ENCODE measurements at places on chromosomes 5 and 9.

DNA sequence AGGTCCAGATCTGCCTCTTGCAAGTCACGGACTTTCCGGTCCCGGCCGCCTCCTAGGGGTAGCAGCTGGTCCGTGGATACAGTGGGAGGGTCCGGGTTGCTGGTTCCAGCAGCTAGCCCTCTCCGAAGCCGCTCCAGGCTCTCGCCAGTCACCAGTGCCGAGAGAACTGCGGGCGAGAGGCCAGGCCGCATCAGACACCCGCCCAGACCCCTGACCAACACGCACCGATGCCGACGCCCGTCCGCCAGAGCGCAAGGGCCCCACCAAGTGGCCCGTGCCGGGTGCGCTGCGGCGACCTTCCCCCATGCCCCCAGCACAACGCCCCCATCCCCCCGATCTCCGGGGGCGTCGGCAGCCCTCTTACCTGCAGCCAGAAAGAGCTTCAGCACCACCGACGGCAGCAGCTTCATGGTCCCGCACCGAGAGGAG is 470 bp downstream of the HBEGF start:
- DNase-seq: no peak

GRCh38 chr5:53482717-53483638 is 2.5 kb downstream of the FST start:
- peak; percentile 62 for DNase-seq

- no peak for DNase-seq
These were observed 8.3 kb downstream of the FABP6 start for GRCh38 chr5:160237571-160238093.

DNA sequence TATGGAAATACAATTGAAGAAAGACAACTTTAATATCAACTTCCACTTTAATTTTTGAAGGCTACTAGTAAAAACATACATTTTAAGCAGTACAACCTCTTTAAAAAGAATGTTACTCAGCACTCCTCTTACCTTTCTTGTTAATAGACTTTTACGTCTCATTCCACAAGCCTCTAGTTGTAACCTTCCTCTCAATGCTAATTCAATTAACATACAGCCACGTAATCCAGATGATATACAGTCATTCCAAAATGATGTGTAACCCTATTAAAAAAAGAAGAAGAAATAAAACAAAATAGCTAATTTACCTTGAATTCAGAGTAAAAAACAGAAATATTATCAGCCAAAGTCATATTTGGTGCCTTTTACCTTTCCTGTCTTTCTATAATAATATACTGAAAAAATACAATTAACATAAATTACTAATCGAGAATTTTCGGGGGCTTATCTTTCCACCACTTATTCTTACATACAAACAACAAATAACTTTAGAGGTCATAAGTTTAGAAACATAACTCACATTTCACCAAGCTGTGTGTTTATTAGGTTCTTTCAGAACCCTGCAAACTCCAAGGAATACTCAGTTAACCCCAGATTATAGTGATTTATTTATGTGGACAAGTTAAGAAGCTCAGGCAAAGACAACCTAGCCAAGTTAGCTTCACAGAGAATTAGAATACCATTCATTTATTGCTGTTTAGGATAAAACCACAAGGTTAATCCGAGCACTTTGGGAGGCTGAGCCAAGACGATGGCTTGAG is 30.3 kb downstream of the GOLPH3 start:
- DNase-seq: no peak

DNA sequence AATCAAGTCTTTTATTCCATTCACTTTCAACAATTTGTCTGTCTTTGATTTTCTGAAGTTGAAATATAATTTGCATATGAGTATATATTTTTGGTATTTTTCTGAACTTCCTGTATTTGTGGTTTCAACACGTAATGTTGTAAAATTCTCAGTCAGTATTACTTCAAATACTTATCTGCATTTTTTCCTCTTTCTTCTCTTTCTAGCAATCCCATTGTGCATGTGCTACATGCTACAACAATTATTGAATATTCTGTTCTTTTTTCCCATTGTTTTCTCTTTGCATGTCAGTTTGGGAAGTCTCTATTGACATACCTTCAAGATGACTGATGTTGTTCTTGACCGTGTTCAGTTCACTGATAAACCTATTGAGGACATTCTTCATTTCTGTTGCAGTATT is 5.6 kb upstream of the ANKRD18A start:
- no peak for DNase-seq

- DNase-seq: no peak
These were observed 33.6 kb downstream of the TIMD4 start for GRCh38 chr5:156929366-156929948.

DNA sequence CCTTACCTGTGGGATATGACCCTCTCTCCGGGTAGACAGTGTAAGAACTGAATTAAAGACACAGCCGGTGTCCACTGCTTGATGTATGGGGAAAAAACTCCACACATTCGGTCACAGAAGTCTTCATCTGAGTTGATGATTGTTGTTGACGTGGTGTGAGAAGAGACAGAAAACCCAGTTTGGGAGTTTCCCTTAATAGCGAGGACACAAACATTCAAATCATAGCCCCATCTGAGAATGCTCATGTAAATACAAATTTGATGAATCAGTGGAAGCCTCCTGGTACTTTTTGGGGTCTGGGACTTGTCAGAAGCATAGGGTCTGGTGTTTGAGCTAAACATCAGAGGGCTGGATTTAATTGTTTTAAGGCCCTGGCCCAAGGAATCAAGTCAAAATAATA is 11.0 kb downstream of the HAVCR1 start:
- no peak for DNase-seq

DNA sequence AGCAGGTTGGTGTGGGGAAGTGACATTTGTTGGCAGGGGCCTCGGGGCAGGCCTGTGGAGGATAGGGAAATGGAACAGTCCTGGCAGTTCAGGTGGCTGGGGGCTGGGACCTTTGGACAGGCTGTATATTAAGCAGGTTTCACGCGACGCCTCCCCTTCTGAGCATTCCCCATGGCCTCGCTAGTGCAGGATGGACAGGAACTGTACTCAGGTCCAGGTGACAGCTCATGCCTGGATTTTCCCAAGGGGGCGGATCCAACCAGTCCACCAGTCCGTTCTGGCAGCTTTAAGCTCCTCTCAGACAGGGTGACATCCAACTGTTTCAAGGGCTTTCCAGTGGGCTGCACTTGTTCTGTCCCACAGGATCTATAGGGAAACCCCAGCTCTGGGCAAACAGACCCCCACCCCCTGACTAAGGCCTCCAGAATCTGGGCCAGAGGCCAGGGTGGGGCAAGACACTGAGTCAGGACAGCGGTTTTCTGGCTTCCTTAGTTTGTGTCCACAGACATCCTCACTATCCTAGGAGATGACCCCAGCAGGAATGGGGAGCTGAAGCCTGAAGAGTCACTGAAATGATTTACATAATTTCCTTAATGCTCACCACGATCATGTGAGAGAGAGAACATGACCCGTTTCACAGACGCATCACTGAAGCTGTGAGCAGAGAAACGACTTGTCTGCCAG is 20.9 kb downstream of the CSF2 start:
- DNase-seq: no peak

- no peak for DNase-seq
These were observed 21.3 kb downstream of the NREP start for GRCh38 chr5:111735583-111736270.

DNA sequence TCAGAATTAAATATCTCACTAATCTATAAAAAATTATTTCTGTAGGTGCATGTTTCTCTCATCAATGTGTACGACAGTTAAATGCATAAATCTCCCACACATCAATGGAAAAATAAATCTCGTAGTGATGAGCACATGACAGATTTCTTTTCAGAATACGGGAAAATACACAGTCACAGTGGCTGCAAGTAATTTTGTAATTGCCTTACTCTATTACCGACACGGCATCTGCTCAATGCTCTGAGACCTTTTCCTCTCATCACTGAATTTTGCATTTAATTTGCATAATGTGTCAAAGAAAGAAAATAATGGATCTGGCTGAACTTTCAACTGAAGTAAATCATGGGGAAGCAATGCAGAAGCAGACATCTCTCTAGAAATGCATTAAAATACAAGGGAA is 37.2 kb downstream of the PDE4D start:
- no peak for DNase-seq
